Fibroblast of lung (primary cell): ENCODE measurements at places on chromosomes 6 and 20.

- peak; percentile 34 for DNase-seq
Measured at GRCh38 chr6:27176096-27176495, 71.4 kb upstream of the PRSS16 start.

DNA sequence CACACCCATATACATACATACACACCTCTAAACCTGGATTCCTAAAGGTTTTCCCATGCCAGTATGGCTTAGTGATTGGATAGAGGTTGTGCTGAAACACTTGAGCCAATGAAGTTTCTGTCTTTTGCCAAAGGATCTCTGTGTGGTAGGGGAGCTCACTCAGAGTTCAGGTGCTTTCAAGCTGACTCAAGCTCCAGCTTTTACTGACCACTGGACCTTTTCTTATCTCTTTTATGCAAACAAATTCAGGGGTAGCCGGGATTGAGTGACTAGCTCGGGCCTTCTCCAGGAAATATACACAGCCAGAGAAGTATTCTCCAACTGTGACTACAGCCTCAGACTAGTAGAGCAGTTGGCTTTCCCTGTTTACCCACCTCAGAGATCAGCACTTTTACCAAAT is 21.5 kb upstream of the DSE start:
- DNase-seq: no peak

- DNase-seq: no peak
Measured at GRCh38 chr6:169479783-169480495, 221.9 kb downstream of the WDR27 start.

DNA sequence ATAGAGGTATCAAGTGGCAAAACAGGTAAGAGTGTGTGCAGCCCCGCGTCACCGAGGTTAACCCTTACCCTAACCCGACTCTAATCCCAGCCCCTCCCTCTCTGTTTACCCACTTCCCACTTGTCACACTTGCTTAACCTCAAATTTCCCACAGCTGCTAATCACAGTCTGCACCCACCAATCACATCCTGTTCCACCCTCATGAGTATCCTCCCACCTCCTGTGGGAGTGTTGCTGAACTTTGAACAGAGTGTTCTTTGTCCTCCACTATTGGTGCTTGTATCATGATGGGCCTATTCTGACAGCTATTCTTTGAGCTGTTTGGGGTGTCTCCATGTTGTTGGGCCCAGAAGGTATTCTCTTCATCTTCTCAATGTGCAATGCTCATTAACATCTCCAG is 487.8 kb downstream of the PTPRT start:
- no peak for DNase-seq

GRCh38 chr6:28368522-28368921 is 18.8 kb downstream of the ZKSCAN3 start:
- no peak for DNase-seq

GRCh38 chr20:57212534-57213276 is 53.7 kb downstream of the BMP7 start:
- DNase-seq: peak; percentile 67
